ENCODE measurements at places on chromosomes 1 and 21.
A peak's percentile ranks its signal among the peaks of the same experiment; 100 is the strongest.

DNA sequence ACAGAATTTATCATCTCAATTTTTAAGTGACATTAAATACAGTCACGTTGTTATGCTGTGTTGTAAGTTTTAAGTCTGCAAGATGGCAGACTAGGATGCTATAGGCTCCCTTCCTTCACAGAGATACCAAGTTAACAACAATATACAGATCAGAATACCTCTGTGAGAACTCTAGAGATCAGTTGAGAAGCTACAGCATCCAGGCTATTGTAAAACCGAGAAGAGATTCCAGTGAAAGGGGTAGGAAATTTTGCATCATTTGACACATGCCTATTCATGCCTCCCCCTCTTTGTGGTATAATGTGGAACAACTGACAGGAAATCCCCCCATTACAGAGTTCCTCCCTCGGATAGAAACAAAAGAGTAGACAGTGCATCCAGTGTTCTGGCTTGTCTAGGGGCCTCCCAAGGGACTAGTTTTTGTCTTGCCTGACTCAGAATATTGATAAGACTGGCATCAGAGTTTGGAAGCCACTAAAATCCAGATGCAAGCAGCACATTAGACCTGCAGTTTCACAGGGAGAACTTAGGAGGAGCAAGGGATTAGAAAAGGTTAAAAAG lies 80.6 kb downstream of the LBR start:
- DNase-seq = no peak

DNA sequence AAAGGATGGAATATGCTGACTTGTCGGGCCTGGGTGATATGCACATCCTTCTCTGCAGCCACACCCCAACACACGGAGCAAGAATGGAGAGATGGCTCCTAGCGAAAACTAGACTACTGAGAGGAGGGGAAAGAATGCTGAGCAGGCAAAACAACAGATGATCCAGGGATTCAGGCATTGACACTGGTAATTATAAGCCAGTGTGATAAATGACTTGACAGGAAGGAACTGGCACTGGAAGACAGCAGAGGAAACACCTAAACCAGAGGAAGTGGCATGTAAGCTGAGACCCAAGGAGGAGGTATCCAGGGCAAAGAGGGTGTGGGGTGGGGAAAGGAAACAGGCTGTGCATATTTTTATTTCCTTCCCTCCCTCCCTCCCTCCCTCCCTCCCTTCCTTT lies 31.7 kb upstream of the KHDRBS1 start:
- DNase-seq = no peak

DNA sequence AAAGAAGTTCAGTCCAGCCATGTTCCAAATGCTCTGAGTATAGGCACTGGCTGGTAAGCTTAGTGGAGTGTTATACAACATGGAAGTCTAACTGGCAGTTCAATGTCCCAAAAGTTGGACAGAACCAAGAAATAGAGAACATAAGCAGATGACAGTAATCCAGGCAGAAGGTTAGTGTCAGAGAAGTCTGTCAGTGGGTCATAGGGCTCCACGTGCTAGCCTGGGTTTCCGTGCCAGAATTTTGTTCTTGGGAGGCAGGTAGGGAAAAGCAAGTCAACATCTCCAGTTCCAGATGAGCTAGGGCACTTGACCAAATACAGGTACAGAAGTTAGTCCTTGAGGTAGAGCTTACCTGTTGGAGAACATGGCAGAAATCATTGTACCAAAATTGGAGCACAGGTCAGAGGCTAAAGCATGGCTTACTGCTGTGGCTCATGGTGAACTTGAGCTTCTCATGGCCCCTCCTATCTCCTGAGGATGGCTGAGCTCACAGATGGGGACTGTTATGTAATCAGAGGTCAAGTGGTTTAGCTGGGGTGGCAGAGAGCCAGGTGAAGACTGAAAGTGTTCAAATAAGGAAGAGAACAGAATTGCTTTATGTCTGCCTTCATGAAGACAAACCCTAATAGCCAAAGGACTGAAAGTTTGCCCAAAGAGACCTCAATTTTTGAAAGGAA lies 170.8 kb downstream of the NFIA start:
- DNase-seq = peak; percentile 80

- no peak for DNase-seq
Observed at GRCh38 chr1:228767636-228768354, 32.5 kb downstream of the RHOU start.

DNA sequence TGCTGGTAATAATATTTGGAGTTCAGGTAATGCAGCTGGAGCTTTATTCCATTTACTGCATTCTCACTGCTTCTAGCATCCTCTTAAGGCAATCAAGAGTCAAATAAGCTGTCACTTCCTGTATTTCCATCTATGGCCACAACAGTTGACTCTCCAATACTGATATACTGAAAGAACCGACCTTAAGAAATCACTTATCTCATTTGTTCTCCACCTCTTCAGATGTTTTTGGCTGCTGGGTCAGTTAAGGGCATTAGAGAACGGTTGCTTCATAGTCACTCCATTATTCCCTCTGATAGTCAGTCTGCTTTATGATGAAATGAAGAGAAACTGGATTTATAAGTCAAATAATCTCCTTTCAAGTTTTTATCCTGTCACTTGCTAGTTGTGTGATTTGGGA lies 14.2 kb upstream of the RGS4 start:
- DNase-seq = no peak

- DNase-seq = peak; percentile 80
Observed at GRCh38 chr21:38321568-38321967, 64.8 kb downstream of the KCNJ15 start.

DNA sequence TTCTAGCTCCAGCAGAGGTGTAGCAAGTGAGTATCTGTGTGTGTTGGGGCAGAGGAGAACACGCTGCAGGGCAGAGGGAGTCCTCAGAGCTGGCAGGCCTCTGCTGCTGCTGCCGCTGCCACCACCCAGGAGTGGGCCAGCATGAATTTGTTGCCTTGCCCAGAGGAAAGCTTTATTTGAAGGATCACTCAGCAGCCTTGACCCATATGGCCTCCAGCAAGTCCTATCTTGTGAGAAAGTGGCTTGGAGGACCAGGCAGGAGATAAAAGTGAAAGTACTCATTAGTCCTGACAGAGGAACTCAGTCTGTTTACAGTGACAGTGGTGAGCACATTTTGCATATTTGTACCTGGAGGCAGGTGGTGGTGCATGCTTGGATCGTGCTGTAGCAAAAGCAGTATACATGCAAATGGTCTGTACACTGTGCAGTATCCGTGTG lies 3.1 kb downstream of the TRAF5 start:
- DNase-seq = no peak

- peak; percentile 49 for DNase-seq
Observed at GRCh38 chr1:246297279-246298265, 209.5 kb downstream of the SMYD3 start.

DNA sequence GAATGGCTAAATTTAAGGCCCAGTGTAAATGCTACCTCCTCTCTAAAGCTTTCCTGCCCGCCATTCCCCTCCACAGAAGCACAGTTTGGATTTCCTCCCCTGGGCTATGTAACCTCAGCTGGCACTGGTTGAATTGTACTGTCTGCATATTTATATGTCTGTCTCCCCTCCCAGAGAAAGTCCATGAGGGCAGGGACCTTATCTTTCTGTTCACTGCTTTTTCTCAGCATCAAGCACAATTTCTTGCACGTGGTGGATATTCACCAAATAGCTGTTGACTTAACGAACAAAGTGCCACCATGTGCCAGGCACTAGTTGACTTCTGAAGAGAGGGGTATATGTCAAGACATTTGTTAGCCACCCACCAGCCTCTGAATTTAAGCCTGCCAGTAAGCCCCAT lies 9.5 kb upstream of the PDIK1L start:
- DNase-seq = no peak

DNA sequence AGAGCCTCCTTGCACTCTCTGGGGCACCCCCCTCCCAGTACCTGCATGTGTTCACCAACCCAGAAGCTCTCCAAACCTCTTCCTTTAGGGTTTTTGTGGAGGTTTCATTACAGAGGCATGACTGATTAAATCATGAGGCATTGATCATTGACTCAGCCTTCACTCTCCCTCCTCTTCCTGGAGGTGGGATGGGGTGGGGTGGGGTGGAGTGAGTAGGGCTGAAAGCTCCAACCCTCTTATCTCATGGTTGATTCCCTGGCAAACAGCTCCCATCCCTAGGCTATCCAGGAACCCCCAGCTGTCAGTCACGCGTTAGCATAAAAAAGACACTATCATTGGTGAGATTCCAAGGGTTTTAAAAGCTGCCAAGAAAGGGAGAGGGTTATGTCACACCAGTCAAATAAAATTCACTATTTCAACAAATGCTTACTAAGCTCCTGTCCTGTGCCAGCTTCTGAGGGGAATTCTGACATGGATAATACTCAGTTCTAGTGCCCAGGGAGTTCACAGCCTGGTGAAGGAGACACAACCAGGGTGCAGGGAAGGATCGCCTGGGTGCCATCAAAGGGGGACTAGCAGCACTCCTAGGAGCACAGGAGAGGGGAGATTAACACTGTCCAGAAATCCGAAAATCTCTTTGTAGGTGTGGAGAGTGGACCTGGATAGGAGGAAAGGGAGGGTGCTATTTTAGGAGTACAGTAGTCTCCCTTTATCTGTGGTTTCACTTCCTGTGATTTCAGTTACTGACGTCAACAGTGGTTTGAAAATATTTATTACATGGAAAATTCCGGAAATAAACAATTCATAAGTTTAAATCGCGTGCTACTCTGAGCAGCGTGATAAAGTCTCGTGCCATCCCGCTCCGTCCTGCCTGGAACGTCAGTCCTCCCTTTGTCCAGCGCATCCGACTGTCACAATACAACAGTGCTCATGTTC lies 6.8 kb upstream of the IL24 start:
- DNase-seq = peak; percentile 71

GRCh38 chr1:205003358-205004131 lies 39.5 kb upstream of the CNTN2 start:
- no peak for DNase-seq

- DNase-seq = no peak
Observed at GRCh38 chr1:25615172-25615541, 1.4 kb upstream of the MAN1C1 start.

DNA sequence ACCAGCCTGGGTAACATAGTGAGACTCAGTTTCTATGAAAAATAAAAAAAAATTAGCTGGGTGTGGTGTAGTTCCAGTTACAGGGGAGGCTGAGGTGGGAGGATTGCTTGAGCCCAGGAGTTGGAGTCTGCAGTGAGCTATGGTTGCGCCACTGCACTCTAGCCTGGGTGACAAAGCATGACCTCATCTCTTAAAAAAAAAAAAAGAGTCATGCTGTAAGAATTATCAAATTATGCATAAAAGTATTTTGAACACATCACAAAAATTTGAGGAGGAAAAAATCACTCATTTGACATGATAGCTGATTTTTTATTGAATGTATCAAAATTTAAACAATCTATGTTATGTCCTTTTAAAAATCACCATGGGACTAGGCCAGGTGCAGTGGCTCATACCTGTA lies 17.8 kb downstream of the CCDC30 start:
- DNase-seq = peak; percentile 25

DNA sequence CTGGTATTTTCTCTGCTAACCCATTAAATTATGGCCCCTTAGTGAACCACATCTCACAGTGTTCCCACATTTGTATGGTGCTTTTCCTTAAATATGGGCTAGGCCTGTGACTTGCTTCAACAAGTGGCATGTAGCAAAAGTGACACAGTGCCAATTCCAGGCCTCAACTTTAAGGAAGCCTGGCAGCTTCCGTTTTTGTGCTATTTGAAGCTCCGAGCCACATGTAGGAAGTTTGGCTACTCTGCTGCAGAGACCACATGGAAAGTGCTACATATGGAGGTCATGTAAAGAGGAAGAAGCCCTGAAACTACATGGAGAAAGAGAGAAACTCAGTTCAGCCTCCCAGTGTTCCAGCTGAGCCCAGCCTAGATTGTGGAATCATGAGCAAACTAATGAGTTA lies 28.5 kb upstream of the DR1 start:
- DNase-seq = no peak

All from fibroblast of mammary gland (primary cell).